ENCODE measurements at places on chromosomes 5 and 9. TPM values are rescaled to one million over a fixed set of nuclear protein-coding genes. Genes with fewer than 3 reads are reported as not detected.

DNA sequence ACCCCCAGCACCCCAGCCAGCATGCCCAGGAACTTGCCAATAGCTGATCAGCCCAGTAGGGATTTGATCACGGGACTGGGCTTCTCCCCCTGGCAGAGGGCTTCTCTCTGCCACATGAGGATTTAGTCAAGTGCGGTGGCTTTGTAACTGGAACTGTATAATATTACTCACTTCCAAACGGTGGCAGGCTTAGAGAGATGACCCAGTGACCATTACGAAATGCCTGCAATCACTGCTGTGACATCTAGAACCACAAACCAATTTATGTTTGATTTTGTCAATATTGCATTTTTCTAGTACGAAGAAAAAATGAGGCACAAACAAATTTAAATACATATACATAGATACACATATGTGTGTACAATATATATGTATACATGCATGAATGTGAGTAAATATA lies 192.1 kb downstream of the ERCC6L2 start:
- DNase-seq: no peak

BTNL9 gene
- 91.1 TPM for polyA plus RNA-seq

DNA sequence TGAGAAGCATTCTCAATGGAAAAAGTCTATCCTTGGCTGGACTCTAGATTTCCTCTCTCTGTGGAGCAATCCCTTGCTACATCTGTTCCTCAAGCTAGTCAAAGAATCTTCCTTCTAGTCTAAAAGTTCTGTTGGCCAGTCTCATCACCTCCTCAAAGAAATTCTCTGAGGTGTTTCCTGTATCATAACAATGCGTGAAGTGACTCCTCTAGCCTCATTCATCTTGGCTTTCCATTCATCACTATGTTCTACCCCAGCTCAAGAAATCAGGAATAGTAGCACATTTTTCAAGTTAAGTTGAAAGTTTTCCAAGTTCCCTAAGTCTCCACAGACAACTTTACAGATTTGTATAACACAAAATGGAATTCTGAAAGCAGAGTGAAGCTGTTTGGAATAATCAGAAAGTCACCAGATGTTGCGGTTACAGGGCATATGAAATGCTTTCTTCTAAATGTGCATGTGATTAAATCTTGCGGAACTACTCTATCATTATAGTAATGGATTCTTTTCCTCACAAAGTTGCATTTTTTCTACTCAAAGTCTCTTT lies 176.6 kb upstream of the FREM1 start:
- DNase-seq: no peak

DNA sequence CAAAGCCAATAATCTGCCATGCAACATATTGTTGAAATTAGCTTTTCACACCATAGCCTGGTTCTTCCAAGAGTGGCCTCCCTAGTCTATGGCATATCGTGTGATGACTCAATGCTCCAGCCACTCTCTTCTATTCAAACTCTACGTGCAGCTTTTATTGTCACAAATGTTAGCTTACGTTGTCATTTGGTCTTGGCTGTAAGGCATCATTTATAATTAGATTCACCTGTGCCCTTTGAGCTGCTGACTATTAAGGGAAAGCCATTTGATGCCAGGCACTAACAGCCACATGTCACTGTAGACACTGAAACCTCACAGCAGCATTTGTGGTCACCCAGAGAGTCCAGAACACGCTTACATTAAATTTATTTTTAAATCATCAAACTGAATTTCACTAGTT lies 66.8 kb downstream of the APBA1 start:
- DNase-seq: no peak

- DNase-seq: no peak
Measured at GRCh38 chr5:45288746-45289145, 407.4 kb downstream of the HCN1 start.

DBH gene
- polyA plus RNA-seq: 0.26 TPM

DNA sequence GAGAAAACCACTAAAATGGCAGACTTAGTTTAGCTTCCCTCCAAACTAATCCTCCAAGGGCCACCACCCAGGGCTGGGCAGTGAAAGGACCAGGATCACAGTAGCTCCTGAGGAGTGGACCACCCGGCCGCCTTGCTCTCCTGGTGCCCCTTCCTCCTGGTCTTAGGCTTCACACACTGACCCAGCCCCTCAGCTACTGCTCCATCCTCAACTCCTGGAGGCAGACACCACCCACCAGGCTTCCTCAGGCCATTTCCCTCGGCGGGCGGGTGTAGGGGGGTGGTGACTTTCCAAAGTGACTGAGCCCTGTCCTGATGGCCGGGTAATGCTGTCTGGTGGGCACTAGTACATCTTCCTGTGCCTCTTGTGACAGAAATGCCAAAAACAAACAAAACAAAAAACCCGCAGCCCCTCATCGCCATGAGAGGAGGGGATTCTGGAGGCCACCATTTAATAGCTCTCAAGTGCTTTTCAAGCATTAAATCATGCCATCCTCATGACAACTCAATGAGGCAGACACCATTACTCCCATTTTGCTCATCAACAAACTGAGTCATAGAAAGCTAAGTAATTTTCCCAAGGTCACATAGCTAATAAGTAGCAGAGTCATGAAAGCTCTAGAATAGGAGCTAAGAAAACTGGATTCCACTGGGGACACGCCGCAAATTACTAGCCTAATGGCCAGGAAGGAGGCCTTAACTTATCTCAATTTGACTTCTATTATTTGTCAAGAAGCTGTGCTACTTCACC lies 91.3 kb upstream of the LRRTM2 start:
- DNase-seq: no peak

Measured in spleen (tissue), 13 donors.